ENCODE measurements at places on chromosomes 5 and 9.

DNA sequence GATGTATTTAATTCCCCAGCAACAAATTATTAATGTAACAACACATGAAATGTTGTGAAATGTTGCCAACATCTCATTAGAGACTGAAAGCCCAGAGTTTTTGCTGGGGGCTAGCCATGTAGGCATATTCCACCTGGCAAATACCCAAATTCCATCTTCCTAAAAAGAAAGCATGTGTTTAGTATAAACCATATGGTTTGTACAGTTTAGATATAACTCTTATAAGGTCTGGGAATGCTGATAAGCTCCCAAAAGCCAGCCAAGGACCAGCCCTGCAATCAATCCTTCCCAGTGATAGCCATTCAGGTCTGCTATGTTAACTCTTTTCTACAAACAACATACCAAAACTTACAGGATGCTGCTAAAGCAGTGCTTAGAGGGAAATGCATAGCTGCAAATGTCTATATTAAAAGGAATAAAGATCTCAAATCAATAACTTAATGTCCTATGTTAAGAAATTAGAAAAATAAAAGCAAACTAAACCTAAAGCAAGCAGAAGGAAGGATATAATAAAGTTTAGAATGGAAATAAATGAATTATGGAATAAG, 158.9 kb downstream of the AUH start:
- DNase-seq, result no peak

DNA sequence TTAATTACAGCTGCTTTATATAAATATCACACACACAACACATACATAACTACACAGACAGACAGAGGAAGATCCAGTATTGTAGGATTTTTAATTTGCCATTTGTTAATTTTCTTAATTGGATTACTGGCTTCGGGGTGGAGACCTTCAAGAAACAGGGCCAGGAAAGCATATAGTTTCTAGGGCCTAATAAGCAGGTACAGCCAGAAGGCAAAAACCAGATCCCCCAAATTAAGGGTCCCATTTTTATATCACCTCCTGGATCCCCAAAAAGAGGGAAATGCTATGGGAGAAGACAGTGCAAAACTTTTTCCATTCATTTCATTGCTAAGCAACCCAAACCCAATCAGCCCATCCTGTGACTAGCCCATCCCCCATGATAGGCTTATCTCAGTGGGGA, 373.3 kb upstream of the FAM174A start:
- DNase-seq, result no peak

- no peak for DNase-seq
These were observed 238.1 kb downstream of the ELAVL2 start for GRCh38 chr9:23587903-23588302.

DNA sequence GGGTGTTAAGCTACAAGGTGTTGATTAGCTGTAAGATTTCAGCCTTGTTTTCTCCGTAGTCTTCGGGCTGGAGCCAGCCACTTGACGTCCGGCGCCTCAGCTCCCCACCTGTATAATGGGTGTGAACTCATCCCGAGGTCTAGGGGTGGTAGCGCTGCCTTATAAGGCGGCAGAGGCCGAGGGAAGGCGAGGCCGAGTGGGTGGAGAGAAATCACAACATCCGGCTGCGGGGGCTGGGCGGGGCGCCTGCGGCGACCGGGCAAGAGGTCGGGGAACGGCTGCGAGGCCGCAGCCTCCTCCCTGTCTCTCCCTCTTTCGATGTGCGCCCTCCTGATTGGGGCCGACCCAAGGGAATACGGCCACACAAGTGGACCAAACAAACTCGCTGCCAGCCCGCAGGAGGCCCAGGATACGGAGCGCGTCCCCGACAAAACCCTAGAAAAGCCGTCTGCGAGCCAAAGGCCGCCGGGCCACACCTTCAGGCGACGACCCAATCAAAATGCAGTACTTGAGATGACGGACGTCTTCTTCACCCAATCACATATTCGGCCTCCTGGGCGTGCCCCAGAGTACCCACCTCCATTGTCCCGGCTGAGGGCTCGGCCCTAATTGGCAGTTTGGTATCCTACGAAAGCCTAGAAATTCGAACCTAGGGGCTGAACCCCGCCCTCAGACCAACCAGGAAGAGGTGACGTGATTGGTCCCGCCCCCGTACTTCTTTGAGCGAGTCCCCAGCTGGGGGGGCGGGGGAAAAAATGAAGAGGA, 493 bp upstream of the GRK6 start:
- peak; percentile 100 for DNase-seq

GRCh38 chr5:145942201-145942600, 5.8 kb downstream of the SH3RF2 start:
- no peak for DNase-seq

DNA sequence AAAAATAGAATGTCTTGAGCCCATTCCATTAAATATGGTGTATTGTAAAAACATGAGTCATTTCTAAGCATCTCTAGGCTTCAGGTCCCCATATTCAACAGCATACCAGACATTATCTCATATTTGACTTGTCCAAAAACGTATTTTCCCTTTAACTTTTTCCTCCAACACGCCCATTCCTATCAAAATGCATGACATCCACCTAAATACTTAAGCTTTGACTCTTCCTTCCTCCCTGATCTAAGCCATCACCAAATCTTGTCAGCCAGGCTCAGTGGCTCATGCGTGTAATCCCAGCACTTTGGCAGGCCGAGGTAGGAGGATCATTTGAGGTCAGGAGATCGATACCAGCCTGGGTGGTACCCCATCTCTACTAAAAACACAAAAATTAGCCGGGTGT, 23.9 kb downstream of the VCP start:
- DNase-seq, result no peak

DNA sequence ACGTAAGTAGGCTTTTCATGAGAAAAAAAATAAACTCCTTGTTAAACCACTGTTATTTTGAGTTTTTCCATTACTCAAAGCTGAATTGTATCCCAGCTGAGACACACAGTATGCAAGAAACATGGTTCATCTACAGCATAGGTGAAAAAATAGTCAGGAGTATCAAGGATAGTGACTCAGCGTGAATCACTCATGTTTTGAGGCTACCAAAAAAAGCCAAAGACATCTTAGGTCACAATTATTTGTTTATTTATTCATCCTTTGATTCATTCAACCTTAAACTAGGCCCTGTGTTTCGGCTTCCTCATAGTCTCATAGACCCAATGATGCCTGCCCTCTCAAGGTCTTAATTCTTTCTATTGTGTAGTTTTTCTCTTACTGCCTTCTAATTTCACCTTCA, 32.9 kb upstream of the STX17 start:
- no peak for DNase-seq

GRCh38 chr9:122070728-122071515, 22.2 kb downstream of the TTLL11 start:
- DNase-seq, result no peak

DNA sequence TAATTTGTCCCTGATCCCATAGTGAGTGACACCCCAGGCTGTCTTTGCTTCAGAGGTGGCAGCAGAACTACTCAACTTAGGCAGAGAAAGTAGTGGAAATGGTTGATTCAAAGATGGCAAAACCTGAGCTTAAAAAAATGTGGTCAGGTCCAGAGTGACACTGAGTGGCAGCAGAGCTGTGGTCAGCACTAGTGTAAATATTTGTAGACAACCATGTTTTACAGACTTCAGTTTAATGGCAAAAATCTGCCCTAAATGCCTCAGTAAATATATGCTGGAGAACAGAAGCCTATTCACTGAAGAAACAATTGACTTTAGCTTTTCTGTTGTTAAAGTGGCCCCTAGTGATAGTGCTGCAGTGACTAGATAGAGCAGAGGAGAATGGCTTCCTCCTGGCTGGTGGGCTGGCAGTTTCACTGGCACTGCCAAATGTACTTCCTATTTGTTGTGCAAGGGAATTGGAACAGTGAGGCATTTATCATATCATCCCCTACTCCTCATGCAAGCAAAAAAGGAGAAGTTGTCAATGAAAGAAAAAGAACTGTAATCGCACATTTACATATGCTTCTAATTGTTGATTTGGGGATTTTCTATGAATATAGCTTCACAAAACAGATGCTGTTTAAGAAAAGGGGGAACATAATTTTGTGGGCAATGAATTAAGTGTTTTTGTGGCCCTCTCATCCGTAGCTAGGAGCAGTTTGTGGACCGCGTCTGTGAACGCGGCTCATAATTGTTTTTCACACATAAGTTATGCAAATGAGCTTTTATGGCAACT, 12.0 kb downstream of the PBX3 start:
- peak; percentile 75 for DNase-seq

DNA sequence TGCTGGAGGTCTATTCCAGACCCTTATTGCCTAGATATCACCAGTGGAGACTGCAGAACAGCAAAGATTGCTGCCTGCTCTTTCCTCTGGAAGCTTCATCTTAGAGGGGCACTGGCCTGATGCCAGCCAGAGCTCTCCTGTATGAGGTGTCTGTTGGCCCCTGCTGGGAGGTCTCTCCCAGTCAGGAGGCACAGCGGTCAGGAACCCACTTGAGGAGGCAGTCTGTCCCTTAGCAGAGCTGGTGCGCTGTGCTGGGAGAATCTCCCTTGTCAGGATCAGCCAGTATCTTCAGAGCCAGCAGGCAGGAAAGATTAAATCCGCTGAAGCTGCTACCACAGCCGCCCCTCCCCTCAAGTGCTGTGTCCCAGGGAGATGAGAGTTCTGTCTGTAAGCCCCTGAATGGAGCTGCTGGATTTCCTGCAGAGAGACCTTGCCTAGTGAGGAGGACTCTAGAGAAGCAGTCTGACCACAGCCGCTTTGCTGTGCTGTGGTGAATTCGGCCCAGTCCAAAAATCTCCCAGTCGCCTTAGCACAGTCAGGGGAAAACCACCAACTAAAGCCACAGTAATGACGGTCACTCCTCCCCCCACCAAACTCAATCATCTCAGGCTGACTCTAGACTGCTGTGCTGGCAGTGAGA, 124.1 kb downstream of the JAKMIP2 start:
- DNase-seq, result no peak

DNA sequence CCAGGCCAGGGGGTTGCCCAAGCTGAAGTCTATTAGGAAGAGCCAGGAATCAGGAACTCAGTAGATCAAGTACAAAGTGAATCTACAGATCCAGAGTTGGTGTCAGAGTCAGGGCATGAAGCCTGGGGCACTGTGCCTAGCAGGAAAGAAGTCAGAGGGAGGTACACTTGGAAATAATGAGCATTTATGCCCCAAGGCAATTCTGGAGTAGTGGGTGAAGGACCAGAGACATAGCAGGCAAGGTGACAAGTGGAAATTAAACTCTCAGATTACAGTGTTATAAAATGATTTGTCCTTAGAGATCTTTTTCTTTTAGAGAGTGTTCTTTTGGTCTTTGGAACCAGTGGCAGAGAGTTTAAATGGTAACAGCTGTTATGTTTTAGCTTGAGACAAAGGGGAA, 138.0 kb downstream of the ADAMTSL1 start:
- DNase-seq, result no peak

GRCh38 chr5:76249621-76250020, 153.5 kb upstream of the IQGAP2 start:
- DNase-seq, result no peak

GRCh38 chr5:154042766-154043165, 4.0 kb downstream of the MFAP3 start:
- peak; percentile 56 for DNase-seq

- no peak for DNase-seq
These were observed 337.5 kb upstream of the ZNF608 start for GRCh38 chr5:125083981-125084380.

DNA sequence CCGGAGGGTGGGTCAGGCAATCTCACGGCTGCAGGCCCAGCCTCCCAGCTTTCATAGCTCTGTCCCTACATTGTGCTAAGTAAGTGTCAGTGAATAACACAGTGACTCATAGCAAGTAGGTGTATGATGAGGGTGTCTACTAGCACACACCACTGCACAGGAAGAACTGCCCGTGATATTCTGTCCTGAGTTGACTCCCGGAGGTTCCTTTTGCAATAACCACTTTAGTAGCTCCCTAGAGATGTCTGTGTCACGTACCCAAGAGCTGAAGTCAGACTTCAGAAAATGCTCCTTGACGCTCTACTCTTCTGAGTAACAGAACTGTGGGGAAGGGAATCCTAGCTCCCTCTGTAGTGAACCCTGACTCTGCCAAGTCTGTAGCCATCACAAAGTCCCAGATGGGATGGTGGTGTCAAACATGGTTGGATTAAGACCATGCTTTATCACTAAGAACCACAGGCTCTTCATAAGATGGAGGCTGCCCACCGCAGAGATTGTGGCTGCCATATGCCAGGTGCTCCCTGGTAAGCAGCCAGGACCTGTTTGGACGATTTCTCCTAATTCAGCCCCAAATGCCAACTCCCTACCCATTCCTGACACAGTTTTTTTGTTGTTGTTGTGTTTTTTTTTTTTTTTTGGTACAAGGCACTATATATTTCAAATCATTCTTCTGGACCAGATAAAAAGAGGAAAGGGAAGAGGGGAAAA, 352.6 kb upstream of the PANK3 start:
- DNase-seq, result no peak

DNA sequence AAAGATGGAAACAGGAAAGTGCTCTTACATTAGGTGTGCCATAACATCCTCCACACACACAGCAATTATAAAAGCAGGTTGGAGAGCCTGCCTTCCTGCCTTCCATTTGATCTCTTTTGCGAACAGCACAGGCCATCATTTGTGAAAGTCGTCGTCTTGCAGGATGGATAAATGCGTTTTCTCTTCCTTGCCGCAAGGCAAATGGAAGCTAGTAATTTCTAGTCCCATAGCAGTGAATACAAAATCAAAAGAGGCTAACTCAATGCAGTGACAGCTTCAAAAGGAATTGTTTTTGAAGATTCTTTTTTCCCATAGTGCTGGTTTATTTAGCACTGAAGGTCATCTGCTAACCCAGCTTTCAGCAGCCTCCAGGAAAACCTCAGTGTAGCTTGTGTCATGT, 178.8 kb downstream of the GIN1 start:
- no peak for DNase-seq

GRCh38 chr9:2043881-2044462, 28.8 kb downstream of the SMARCA2 start:
- DNase-seq, result peak; percentile 35

GRCh38 chr5:97846643-97847042, 663.6 kb upstream of the RIOK2 start:
- DNase-seq, result no peak

GRCh38 chr5:91069364-91069763, 313.8 kb downstream of the ARRDC3 start:
- no peak for DNase-seq

DNA sequence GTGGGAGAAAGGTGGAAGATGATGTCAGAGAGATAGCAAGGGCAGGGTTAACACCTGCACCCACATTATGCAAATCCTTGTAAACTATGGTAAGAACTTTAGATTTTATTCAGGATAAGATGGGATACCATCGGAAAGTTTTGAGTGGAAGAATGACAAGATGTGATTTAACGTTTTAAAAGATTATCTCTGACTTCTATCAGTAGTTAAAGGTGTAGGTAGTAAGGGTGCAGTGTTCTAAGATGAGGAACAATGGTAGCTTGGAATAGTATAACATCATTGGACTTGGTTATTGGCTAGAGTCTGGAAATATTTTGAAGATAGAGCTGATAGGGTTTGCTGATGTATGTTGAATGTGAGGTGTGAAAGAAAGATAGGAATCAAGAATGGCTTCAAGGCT, 211.3 kb downstream of the CCDC171 start:
- DNase-seq, result no peak
